ENCODE measurements at places on chromosomes 1 and 21. TPM values are rescaled to one million over a fixed set of nuclear protein-coding genes. Genes with fewer than 3 reads are reported as not detected.

Gene CYP4A11
- not detected for total RNA-seq

Gene PCNX2
- 10.9 TPM for total RNA-seq

Gene HTR6
- total RNA-seq = not detected

Gene SPRR4
- total RNA-seq = not detected

Gene S100A9
- not detected for total RNA-seq

Gene TMEM269
- total RNA-seq = not detected

Gene NPL
- 0.52 TPM for total RNA-seq

Gene ODF2L
- total RNA-seq = 25.2 TPM

Gene RNF207
- 23.4 TPM for total RNA-seq

Gene LMX1A
- total RNA-seq = not detected

Gene PTPRC
- total RNA-seq = not detected

Gene CA6
- not detected for total RNA-seq
